ENCODE measurements at places on chromosomes 11 and 22. TPM values are rescaled to one million over a fixed set of nuclear protein-coding genes. Genes with fewer than 3 reads are reported as not detected.

OR51I2 gene
- not detected for polyA plus RNA-seq

GRCh38 chr11:60292145-60292544, 11.7 kb downstream of the MS4A4A start:
- no peak for DNase-seq

DNA sequence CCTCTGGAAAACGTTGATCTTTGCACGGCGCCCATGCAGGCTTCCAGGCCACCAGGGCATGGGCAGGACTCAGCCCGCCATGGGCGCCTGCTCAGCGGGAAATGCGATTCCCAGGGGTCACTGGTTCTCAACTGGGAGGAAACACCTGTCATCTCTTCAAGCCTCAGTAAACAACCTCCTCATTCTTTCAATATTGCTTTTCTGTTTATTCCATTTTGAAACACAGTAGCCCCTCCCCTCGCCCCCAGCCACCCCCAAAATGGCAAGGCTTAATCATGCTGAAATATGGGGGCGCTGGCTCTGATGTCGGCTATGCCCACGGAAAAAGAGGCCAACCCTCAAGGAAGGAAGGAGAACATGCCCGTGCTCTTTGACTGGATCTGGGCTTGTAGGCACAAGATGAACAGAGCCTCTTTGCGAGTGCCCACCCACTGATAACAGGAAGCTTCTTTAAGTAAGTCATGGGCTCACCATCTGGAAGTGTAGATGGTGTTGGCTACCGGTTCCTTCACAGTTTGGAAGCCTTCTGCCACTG, 594 bp upstream of the POU2AF1 start:
- DNase-seq = no peak

DNA sequence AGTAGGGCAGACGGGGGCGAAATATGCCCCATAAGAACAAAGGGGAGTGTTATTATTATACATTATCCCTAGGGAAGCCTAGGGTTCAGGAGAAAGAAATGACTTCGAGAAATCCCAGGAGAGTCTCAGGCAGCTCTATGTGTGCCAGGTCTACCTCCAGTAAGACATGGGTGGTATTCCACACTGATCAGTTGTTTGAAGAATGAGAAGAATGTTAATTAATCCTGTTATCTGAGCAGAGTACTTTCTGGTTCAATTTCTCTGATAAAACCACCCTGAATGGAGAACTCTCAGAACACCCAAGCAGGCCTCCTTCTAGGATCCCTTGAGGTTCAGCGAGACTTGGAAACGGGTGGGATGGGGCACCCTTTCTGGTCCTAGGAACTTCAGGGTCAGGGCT, 46.2 kb downstream of the PRR5L start:
- no peak for DNase-seq

GRCh38 chr11:115300660-115301428, 203.4 kb downstream of the CADM1 start:
- DNase-seq = no peak

- no peak for DNase-seq
Measured at GRCh38 chr11:96906476-96906875, 516.7 kb downstream of the JRKL start.

DNA sequence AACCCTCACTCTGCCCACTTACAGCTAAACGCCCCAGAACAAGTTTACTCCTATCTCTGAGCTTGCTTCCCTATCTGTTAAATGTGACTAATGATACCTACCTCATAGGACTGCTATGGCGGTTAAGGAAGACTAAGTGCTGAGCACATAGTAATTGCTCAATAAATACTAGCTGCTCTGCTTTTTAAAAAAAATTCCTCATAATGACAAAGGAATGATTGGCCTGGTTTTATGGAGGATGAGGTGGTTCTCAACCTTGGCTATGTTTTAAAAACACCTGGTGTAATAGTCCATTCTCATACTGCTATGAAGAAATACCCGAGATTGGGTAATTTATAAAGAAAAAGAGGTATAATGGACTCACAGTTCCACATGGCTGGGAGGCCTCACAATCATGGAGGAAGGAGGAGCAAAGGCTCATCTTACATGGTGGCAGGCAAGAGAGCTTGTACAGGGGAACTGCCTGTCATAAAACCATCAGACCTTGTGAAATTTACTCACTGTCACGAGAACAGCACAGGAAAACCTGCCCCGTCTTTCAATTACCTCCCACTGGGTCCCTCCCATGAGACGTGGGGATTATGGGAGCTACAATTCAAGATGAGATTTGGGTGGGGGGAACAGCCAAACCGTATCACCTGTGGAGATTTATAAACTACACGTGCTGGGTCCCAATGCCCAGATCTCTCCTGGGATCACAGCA, 127.2 kb upstream of the SYT13 start:
- no peak for DNase-seq

DNA sequence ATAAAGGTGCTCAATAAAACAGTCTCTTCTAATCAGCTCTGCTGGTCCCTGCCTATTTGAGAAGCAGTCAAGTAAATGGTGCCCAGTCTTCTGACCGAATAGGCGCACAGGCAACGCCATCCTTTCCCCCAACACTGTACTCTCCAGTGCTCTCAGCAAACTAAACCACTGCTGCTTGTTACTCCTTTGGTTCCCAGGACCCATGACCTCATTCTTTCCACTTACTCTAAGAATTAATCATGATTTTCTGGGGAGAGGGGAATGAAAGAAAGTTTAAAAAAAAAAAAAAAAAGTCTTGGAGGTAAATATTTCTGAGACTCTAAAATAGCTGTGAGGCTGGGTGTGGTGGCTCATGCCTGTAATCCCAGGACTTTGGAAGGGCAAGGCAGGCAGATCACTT, 63.7 kb downstream of the SGSM3 start:
- DNase-seq = no peak

DNA sequence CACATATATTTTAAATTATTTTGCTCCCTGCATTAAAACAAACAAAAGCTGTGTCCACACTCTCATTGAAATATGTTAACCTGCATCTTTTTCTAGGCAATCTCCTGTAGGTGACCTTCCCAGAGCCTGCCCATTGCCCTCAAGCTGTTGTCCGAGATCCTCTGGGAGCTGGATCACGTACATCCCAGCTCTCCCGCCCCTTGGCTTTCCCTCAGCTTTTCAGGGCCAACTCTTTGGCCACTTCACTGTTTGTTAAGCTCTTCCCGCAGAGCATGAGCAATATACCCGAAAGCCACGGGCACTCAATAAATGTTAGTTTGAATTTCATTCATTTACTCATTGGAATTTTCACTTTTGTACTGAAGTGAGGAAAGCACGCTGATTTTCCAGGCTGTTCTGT, 32.2 kb downstream of the ELMOD1 start:
- no peak for DNase-seq

GRCh38 chr11:64178203-64178602, 7.8 kb upstream of the STIP1 start:
- DNase-seq = no peak

GRCh38 chr22:36928196-36928595, 14.8 kb downstream of the CSF2RB start:
- no peak for DNase-seq
